ENCODE measurements at places on chromosomes 13 and 19. TPM values are rescaled to one million over a fixed set of nuclear protein-coding genes. Genes with fewer than 3 reads are reported as not detected.

DNA sequence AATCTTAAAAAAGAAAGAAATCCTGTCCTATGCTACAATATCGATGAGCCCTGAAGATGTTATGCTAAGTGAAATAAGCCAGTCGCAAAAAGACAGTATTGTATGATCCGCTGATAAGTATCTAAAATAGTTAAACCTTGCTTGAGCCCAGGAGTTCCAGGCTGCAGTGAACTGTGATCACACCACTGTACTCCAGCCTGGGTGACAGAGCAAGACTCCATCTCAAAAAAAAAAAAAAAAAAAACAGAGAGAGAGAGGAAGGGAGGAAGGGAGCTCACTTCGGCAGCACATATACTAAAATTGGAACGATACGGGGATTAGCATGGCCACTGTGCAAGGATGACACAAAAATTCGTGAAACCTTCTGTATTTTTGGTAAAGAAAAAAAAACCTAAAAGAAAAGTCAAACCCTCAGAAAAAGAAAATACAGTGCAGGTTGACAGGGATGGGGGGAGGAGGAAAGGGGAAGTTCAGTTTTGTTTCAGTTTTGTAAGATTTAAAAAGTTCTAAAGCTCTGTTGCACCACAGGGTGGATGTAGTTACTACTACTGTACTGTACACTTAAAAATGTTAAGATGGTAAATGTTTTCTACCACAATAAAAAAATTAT lies 8.4 kb downstream of the CLASRP start:
- DNase-seq = no peak
- H3K36me3 ChIP-seq = peaks cover 5% of the 10 kb centered on the region
- no peaks in the 10 kb centered on the region for H3K27me3 ChIP-seq
- no peak overlapping the region for H3K4me3 ChIP-seq

HIPK4 gene
- total RNA-seq = not detected

- DNase-seq = no peak
- peaks cover 22% of the 10 kb centered on the region for H3K27me3 ChIP-seq
- H3K36me3 ChIP-seq = no peaks in the 10 kb centered on the region
- no peak overlapping the region for H3K27ac ChIP-seq
- H3K4me3 ChIP-seq = no peak overlapping the region
These were observed 52.7 kb upstream of the FAM216B start for GRCh38 chr13:42728507-42729180.

CLEC17A gene
- not detected for total RNA-seq

GRCh38 chr13:99984461-99985240 lies 3.1 kb downstream of the ZIC2 start:
- H3K36me3 ChIP-seq = no peaks in the 10 kb centered on the region
- DNase-seq = no peak
- H3K4me3 ChIP-seq = no peak overlapping the region
- no peak overlapping the region for H3K27ac ChIP-seq
- H3K27me3 ChIP-seq = peaks cover 90% of the 10 kb centered on the region

CEBPA gene
- not detected for total RNA-seq

THSD1 gene
- 25.2 TPM for total RNA-seq

KIR2DL1 gene
- total RNA-seq = not detected
